ENCODE measurements at places on chromosomes 4 and X. TPM values are rescaled to one million over a fixed set of nuclear protein-coding genes. Genes with fewer than 3 reads are reported as not detected.

The PPP1R3F gene
- 9.0 TPM for total RNA-seq

The GAGE12E gene
- not detected for total RNA-seq

The RAB40A gene
- total RNA-seq: 14.1 TPM

The AMBN gene
- total RNA-seq: not detected

The GPR101 gene
- total RNA-seq: not detected

The STARD8 gene
- 0.95 TPM for total RNA-seq

The ANXA3 gene
- 60.3 TPM for total RNA-seq

The CFAP47 gene
- not detected for total RNA-seq

The MTCP1 gene
- total RNA-seq: 3.1 TPM

The TEX13D gene
- not detected for total RNA-seq

The AMTN gene
- total RNA-seq: 0.79 TPM

The GYPA gene
- not detected for total RNA-seq

The EVC2 gene
- total RNA-seq: 12.6 TPM

The SASH3 gene
- total RNA-seq: 2.5 TPM

The FGG gene
- total RNA-seq: not detected

The MAOA gene
- total RNA-seq: 176 TPM

The BEX2 gene
- 3.3 TPM for total RNA-seq

The XG gene
- total RNA-seq: 8.1 TPM

The HOPX gene
- total RNA-seq: 351 TPM

The SCML2 gene
- 2.4 TPM for total RNA-seq

The MEPE gene
- not detected for total RNA-seq

The CD38 gene
- total RNA-seq: 2.5 TPM

The HTN1 gene
- not detected for total RNA-seq

The FAM184B gene
- total RNA-seq: 0.76 TPM

The IGFBP7 gene
- 26.4 TPM for total RNA-seq

The GPR143 gene
- 0.68 TPM for total RNA-seq

The ARHGAP36 gene
- not detected for total RNA-seq

The ITM2A gene
- 16.9 TPM for total RNA-seq

The NUP62CL gene
- total RNA-seq: 0.68 TPM

The CYLC1 gene
- not detected for total RNA-seq

The SLC16A2 gene
- total RNA-seq: 0.99 TPM

The SLC9B2 gene
- 12.6 TPM for total RNA-seq

The PPP2R2C gene
- 75.3 TPM for total RNA-seq

The CT45A5 gene
- not detected for total RNA-seq

The CXCL1 gene
- 83.5 TPM for total RNA-seq

The SEPSECS gene
- total RNA-seq: 5.7 TPM

The CPZ gene
- total RNA-seq: 0.76 TPM

The SMIM43 gene
- total RNA-seq: 0.38 TPM

The TMEM154 gene
- total RNA-seq: 41.2 TPM

The ZRSR2 gene
- total RNA-seq: 2.5 TPM

The APOO gene
- 12.2 TPM for total RNA-seq

The HERC6 gene
- total RNA-seq: 20.7 TPM

The RNF175 gene
- total RNA-seq: not detected

The REELD1 gene
- not detected for total RNA-seq

The SORCS2 gene
- total RNA-seq: 2.2 TPM

The ZNF674 gene
- 2.8 TPM for total RNA-seq

The NSUN7 gene
- total RNA-seq: 4.2 TPM

The KCTD8 gene
- 0.85 TPM for total RNA-seq

The AFM gene
- total RNA-seq: not detected

The RPA4 gene
- total RNA-seq: 3.6 TPM

The RHOXF2 gene
- total RNA-seq: not detected
